ENCODE measurements at places on chromosomes 3 and 15. TPM values are rescaled to one million over a fixed set of nuclear protein-coding genes. Genes with fewer than 3 reads are reported as not detected.

GRCh38 chr3:185332026-185332735, 30.8 kb upstream of the MAP3K13 start:
- no peak for DNase-seq

DNA sequence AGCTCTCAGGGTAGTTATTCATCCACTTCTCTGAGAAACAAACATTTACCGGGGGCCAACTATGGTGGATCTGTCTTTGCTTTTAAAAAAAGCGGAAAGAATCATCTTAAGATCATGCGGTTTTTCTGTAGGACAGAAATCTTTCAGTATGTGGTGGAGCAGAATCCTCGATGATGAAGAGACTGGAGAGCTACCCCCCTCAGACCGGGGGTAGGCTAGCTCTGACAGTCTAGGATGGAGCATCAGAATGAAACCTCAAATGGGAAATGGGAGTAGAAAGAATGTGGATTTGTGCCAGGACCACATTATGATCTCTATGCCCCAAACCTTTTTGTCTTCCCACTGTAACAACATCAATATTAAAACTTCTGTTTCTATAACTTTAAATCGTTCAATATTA, 30.3 kb downstream of the TPRG1 start:
- no peak for DNase-seq

- no peak for DNase-seq
Observed at GRCh38 chr15:23514484-23514883, 51.0 kb upstream of the MKRN3 start.

DNA sequence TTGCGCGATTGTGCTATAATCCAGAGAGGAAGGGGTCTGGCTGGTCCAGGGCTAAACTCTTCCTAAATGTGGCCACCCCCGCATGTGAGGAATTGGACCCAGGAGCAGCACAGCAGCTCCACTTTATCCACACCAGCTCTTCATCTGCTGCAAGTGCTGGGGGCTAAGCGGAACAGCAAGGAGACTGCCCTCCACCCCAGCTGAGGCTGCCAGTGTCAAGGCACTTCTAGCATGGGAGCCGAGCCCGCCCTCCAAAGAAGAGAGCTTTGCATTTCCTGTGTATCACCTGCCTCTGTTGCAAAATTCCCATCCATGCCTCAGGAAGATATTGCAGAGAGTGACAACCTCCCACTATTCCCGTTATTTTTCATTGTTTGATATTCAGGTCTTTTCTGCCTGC, 333.6 kb downstream of the ARRDC4 start:
- DNase-seq, result no peak

The GXYLT2 gene
- total RNA-seq, result 71.5 TPM

All from urinary bladder (tissue), 4 donors.